ENCODE measurements at places on chromosomes 2 and 18.

- DNase-seq = no peak
These were observed 85.1 kb upstream of the ZNF532 start for GRCh38 chr18:58779529-58779928.

- no peak for DNase-seq
These were observed 7.1 kb downstream of the WDR54 start for GRCh38 chr2:74428675-74429074.

DNA sequence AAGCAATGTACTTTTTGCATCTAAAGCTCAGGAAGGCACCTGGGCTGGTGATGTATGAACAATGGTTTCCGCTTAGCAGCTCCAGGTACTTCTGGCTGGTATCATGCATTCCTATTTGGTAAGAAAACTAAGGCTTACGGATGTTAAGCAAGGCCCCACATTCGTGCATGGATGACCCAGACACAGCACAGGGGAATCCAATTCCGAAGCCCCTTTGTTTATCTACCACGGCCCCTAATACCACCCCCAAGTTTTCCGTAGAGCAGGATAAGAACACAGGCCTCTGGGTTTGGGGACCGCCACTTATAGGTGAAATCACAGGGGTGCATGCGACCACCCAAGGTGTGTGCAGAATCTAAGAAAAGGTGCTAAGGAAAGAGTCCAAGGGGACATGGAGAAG lies 192.1 kb upstream of the ID2 start:
- DNase-seq = no peak

DNA sequence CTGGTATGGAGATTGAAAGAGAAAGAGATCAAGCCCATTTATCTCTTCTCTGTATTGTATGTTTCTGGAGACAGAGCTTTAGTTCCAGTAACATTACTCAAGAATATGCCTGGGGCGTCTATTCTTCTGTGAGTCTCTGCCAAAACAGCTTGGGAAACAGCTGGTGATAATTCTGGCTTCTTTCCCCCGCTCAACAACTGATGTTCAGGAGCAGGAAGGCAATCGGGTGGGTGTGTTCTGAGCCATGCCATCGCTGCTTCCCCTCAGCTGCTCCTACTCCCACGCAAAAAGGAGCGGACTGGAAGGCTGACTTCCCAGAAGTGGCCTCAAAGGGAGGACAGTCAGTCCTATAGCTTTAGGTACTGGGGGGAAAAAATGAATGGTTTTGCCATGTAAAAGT lies 695.1 kb downstream of the PLCL1 start:
- no peak for DNase-seq

DNA sequence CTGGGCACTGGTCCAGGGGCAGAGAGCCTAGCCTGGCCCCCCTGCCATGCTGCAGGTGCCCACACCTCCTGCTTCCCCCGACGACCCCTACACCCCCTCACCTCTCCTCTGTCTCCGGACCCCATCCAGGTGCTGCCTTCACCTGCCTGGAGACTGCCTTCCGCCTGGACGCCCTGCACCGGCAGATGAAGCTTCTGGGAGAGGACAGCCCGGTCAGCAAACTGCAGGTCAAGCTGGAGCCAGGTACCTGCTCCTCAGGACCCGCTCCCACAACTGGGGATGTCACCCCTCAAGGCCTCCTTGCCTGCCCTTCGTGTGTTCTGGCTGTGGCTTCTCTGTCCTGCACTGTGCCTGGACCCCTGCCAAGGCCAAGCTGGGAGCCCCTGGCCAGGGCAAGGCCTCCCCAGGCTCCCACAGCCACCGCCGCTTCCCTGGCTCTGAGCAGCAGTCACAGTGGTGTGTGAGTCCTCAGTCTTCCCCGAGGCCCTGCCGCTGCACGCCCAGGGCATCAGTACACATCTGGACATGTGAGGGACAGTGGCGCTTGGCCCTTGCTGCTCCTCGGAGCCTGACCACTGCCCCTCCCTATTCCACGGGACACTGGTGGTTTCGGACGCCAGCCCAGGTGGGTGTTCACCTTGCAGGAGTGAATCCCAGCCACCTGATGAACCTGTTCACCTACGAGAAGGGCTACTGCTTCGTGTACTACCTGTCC lies 6.3 kb downstream of the RNPEPL1 start:
- no peak for DNase-seq

- no peak for DNase-seq
These were observed 9.0 kb downstream of the SP140L start for GRCh38 chr2:230335864-230336506.

GRCh38 chr2:232146294-232146693 lies 184.8 kb downstream of the DIS3L2 start:
- DNase-seq = no peak

DNA sequence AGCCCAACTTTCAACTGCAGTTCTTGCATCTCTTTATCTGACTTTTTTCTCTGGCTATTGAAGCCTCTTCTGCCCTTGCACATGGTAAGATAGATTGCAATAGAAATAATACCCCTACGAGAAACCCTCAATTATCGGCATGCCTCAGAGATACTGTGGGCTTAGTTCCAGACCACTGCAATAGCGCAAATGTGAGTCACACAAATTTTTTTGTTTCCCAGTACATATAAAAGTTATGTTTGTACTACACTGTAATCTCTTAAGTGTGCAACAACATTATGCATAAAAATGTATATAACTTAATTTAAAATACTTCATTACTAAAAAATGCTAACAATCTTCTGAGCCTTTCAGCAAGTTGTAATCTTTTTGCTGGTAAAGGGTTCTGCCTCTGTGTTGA lies 124.7 kb downstream of the PDE1A start:
- no peak for DNase-seq

DNA sequence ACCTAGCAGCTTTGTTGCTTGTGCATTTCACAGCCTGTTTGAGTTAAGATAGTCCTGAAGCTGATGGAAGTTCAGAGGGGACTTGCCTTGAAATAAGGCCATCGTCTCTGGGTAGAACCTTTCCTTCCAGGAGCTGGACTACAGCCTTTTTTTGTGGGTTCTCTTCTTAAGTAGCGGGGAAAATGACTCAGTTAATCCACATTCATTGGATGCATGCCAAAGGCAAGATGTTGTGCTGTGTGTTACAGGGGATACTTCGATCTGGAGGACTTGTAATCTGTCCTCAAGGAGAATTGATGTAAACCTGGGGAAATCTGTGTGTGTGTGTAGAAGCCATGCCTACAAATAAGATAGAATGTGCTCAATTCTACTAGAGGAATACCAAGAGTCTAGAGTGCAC lies 46.8 kb downstream of the RPIA start:
- no peak for DNase-seq

DNA sequence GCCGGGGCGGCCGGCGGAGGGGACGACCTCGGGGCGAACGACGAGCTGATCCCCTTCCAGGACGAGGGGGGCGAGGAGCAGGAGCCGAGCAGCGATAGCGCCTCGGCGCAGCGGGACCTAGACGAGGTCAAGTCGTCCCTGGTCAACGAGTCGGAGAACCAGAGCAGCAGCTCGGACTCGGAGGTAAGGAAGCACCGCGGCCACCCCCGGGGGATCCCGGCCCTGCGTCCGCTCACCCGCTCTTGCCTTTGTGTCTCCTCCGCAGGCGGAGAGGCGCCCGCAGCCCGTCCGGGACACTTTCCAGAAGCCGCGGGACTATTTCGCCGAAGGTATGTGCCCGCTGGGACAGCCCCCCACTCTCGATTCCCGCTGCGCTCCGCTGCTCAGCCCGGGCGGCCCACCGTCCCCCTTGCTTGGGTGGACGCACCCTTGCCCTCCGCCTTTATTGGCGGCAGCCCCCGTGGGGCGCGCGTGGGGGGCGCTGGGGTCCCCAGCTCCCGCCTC lies 611 bp downstream of the TCF7L1 start:
- DNase-seq = peak; percentile 42

DNA sequence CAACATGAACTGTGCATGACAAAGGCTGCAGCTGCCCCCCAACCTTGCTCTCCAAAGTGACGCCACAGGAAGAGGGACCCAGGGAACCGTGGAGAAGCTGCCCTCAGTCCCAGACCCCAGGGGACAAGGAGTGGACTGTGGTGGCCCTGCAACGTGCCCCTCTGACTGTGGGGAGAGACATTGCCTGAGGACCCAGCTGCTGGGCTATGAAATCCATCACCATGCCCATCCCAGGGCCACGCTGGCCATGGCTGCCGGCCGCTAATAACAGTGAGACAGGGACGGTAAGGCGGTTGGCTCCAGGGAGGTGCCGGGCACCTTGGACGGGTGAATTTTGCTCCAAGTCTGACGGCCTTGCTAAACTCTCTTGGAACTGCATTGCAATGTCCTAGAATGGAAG lies 211.3 kb upstream of the HDAC4 start:
- no peak for DNase-seq

DNA sequence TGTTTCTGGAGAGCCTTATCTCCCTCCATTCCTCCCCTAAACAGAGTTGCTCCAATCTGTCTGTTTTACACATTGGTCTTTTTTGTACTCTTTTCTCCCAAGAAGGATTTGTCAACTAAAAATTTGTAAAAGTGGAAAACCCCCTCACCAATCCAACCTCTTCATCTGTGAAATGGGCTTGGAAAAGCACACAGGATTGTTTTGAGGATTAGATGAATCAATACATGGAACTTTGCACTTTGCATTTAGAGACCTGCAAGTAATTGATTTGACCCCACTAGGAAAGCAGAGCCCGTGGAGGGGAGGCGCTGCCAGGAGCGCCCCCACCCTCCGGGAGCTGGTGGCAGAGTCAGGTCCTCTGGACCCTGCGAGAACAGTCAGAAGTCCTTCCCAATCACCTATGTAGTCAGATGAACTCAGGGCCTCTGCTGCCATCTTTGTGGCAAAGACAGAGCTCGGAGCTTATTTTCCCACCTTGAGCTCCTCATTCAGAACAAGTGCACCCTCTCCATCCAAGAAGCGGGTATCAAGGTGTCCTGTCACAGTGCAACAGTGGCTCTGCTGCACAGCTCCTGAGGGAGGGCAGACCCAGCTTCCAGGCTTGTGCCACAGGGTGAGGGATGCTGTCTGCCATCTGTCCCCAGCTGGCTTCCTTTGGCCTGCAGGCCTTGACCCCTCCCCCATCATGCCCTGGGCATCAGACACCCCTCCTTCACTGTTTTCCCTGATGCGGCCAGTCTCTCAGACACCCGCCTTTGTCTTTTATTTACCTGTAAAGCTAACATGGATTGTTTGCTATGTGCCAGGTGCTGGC lies 1.7 kb upstream of the TMEM185B start:
- no peak for DNase-seq

DNA sequence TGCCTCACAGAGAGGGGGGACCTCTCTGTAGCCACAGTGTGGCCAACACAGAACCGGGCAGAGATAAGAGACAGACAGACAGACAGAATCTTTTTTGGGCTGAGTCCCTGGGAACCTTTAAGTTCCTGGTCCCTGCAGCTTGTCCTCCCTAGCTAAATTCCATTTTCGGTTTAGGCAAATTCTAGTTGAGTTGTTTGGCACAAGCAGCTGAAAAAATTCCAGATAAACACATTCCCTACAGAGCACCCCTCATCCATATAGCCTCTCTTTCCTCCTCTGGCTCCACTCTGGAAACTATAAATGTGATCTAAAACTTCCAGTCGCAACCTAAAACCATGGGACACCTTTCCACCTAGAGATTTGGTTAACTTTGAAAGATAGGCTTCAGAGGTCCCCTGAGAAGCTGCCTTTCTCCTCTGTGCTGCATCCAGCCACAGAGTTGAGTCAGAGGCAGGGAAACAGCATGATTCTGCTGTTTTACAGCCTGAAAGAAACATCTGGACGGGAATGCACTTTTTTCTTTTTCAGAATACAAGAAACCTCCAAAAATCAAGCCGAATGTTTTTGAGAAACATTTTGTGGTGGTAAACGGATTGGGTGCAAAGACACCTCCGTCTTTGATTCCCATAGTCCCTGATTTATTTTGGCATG lies 30.9 kb downstream of the SLC4A3 start:
- DNase-seq = no peak

DNA sequence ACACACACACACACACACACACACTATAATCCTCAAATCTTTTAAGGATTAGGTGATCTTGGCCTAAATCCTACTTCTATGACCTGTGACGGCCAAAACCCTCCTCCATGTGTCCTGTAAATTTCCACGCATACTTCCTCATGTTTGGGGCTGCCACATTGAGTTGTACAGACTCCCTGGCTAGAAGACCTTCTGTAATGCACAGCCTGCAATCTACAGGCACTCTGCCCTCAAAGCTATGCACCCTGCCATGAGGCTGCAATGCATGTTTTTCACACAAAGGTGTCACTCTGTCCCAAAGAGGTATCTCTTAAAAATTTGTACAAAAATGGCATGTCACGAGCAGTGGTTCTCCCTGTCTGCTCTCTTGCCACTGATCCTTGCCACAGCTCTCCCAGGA lies 26.4 kb upstream of the B4GALT6 start:
- DNase-seq = no peak

GRCh38 chr2:56133931-56134629 lies 49.7 kb upstream of the CCDC85A start:
- DNase-seq = no peak

DNA sequence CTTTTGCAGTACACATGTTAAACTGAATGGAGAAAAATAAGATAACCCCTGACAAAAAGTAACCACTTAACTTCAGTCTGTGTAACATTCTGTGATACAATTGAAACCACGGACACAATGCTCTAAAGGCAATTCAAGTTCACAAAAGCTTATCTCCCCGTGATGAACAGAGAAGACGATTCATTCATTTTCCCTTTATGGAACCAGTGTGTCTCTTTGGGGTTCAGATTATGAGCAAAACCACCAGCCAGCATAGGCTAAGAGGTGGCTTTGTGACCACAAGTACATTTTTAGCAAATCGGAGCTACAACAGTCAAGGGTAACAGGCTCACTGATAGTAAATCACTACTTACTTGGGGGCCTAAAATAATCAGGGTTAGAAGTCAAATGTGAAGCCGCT lies 120.6 kb upstream of the SMAD7 start:
- DNase-seq = no peak

DNA sequence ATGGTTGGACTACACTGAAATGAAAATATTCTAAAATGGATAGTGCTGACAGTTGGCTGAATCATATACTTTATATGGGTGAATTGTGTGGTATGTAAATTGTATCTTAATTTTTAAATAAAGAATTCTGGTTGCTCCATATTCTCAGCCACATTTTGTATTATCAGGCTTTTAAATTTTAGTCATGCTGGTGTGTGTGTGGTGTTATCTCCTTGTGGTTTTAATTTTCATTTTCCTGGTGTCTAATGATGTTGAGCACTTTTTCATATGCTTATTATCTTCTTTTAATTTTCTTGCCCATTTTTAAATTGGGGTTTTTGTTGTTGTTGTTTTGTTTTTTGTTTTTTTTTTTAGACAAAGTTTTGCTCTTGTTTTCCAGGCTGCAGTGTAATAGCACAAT lies 3.8 kb upstream of the HIBCH start:
- DNase-seq = no peak

DNA sequence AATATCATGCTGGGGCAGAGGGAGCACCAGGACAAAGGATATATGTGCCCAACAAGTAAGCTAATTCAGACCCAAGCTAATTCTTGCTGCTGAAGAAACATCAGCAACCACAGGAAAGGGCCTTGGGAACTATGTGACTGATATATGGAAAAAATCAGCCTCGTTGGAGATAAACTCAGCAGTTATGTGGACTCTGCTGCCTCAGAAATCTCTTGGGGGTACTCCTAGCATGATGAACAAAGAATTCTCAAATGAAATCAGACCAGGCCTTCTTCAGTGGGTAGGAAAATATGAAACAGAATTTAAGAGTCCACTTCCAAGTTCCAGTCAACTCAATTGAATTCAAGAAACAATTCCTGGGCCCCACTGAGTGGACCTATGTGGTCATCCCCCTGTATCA lies 367.9 kb downstream of the TNS1 start:
- DNase-seq = no peak

GRCh38 chr2:74886251-74886650 lies 52.3 kb downstream of the HK2 start:
- no peak for DNase-seq

GRCh38 chr2:221844212-221845020 lies 272.3 kb upstream of the EPHA4 start:
- no peak for DNase-seq

All from stimulated activated CD4-positive, alpha-beta T cell treated with anti-CD3 and anti-CD28 coated beads, Interleukin-15, amount 100 ng/mL, for 24 hours (primary cell).